ENCODE measurements at places on chromosomes 13 and 19.

GRCh38 chr13:113168211-113168610 is 9.8 kb downstream of the PROZ start:
- no peak for DNase-seq

DNA sequence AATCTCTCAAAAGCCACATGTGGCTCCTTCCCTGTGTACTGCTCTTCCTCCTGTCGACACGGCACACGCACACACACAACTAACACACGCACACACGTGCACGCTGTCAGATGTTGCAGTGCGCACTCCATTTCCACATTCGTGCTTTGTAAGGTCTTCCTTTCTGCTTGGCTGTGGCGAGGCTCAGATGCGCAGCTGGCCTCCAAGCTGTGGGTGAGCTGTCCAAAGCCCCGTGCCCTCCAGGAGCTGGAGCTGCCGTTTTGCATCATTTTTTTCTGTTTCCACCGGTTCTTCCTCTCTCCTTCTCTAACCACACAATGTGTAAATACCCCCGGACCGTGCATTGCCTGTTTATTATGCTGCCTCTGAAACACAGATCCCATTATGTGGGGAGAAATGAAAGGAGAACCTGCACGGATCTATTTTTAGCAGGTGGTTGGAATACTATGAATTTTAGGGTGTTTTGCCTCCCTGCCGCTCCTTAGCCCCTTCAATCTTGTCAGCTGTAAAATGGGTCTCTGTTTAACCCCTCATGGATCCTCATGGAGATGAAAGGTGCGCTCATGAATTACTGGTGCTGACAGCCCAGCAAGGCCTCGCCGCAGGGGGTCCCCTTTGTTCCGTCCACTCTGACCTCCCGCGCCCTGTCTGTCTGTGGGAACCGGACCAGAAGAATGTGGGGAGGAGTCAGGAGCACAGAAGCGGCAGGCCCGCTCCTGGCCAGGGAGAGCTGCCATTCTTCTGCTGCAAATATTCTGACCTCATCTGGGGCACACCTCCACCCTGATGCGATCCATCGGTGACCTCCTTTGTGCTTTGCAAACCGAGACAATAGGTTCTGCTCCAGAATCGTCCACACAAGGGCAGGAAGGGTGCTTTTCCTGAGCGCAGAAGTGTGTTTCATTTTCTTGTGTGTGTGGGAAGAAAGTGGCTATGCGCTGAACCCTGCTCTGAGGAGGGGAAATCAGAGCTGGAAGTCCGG is 137.7 kb downstream of the SOX1 start:
- DNase-seq: no peak

DNA sequence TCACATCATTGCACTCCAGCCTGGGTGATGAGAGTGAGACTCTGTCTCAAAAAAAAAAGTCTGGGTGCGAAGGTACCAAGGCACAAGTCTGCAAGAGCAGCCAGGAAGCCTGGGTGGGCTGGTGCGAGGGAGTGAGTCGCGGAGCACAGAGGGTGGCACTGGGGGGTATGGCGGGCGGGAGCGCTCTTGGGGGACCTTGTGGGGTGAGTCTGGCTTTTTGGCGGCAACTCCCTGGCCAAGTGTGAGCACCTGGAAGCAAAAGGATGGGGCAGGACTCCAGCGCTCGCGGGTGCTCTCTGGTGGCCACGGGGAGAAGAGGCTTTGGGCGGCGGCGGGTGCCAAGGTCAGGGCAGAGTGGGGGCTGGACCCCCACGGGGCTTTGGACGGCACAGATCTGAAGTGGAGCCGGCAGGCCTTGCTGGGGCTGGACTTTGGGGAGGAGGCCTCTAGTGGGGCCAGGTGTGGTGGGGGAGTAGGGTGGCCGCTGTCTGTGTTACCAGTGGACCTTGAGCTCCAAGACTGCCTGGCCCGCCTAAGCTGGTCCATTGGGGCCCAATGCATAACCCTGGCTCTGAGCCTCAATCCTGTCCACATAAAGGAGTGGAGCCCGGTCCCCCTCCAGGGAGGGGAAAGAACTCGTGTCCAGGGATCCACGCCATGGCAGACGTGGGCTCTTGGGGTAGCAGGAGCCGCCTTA is 1.6 kb downstream of the P2RY11 start:
- DNase-seq: no peak

DNA sequence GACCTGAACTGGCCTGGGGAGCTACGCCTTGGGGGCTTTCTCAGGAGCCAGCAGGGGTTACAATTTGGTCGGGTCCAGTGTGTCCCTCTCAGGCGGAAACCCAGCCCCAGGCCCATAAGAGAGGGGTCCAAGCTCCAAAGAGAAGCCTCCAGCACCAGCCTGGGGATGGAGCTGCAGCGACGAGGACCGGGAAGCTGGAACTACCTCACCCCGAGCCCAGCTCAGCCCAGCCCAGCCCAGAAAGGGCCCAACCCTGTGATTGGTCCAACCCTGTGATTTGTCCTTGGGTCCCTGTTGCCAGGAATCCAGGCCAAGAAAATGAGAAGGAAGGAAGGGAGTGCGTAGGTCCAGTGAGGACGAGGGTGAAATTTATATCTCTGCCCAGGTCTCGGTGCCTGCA is 24.1 kb downstream of the CLEC4M start:
- DNase-seq: no peak

DNA sequence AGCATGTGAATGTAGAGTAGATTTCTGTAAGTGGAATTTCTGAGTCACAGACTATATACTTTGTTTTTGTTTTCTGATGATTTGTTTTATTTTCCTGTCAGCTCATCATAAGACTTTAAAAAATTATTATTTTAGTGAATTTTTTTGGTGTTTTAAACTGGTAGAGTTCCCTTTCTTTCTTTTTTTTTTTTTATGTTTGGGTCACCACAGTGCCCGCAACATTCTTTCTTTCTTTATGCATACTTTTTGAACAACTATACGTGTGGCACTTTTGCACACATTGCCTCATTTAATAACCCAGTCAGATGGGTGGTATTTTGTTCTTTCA is 46.0 kb downstream of the WDFY2 start:
- DNase-seq: no peak

- DNase-seq: no peak
Measured at GRCh38 chr13:59510386-59510785, 653.3 kb downstream of the DIAPH3 start.
